ENCODE measurements at places on chromosomes 1 and 21.

GRCh38 chr1:222182641-222183040 is 365.3 kb downstream of the HHIPL2 start:
- H3K4me3 ChIP-seq, result no peak overlapping the region
- H3K27me3 ChIP-seq, result peaks cover 7% of the 10 kb centered on the region
- no peak overlapping the region for H3K27ac ChIP-seq

GRCh38 chr1:195376190-195376589 is 1232.0 kb downstream of the KCNT2 start:
- H3K4me3 ChIP-seq, result no peak overlapping the region
- DNase-seq, result no peak
- no peaks in the 10 kb centered on the region for H3K27me3 ChIP-seq
- H3K4me1 ChIP-seq, result no peaks in the 10 kb centered on the region
- H3K36me3 ChIP-seq, result no peaks in the 10 kb centered on the region
- no peak overlapping the region for H3K27ac ChIP-seq

DNA sequence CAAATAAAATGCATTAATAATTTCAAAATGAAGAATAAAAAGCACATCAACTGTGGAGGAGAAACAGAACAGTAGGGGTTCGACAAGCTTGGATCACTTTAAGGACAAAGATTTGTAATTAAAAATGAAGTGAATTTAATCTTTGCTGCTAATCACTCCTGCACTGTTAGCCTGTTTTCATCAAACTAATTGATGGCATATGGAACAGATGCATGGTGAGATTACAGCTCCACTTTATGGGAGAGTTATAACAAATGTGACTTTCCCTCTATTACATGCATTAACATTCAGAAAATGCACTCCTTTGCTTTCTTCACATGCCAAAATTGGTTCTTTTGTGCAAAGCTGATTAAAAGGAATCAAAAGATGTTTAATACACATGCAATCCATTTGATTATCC is 207.2 kb upstream of the C21orf91 start:
- H3K27me3 ChIP-seq, result no peaks in the 10 kb centered on the region
- H3K27ac ChIP-seq, result no peak overlapping the region
- H3K4me1 ChIP-seq, result no peaks in the 10 kb centered on the region
- H3K36me3 ChIP-seq, result no peaks in the 10 kb centered on the region

GRCh38 chr1:1684031-1684681 is 8.4 kb downstream of the SLC35E2B start:
- peaks cover 7% of the 10 kb centered on the region for H3K4me1 ChIP-seq
- H3K36me3 ChIP-seq, result peaks cover 8% of the 10 kb centered on the region
- H3K27ac ChIP-seq, result peak overlapping the region; percentile 66
- no peak overlapping the region for H3K4me3 ChIP-seq

GRCh38 chr1:100543640-100544039 is 5.7 kb downstream of the GPR88 start:
- H3K36me3 ChIP-seq, result no peaks in the 10 kb centered on the region
- no peak overlapping the region for H3K4me3 ChIP-seq
- H3K27me3 ChIP-seq, result peaks cover 51% of the 10 kb centered on the region
- no peak overlapping the region for H3K27ac ChIP-seq

Data from type B pancreatic cell (in vitro differentiated cells).